ENCODE measurements at places on chromosomes 5 and 9.

DNA sequence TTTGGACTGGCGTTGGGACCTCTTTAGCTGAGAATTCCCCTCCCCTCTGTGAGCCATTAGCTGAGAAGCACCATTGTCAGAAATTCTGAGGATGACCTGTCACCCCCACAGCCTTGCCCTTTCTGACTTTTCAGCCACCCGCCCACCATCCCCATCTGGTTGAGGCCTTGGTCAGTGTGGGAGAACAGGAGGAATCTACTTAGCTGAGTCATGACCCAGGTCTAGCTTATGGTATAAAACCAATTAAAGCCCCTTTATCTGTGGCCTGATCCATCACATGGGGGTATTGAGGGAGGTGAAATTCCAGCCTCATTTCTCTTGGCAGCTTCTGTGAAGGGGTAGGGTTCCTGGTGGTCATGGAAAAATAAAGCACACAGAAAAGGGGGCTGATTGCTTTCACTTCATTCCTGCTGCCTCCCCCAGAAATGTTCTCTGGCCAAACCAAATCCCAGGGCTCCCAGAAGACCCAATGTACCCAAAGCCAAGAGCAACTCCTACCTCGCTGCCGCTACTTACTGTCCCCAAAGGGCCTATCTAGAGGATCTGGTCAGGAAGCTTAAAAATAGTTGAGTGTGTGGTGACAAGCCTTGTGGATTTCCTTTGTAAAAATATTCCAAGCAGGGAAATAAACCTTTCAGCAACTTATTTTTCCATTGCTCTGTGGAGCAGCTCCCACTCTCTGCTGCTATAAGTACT, 174.8 kb upstream of the TNC start:
- no peak for DNase-seq

- no peak for DNase-seq
Measured at GRCh38 chr5:150119421-150120061, 33.2 kb upstream of the CSF1R start.

DNA sequence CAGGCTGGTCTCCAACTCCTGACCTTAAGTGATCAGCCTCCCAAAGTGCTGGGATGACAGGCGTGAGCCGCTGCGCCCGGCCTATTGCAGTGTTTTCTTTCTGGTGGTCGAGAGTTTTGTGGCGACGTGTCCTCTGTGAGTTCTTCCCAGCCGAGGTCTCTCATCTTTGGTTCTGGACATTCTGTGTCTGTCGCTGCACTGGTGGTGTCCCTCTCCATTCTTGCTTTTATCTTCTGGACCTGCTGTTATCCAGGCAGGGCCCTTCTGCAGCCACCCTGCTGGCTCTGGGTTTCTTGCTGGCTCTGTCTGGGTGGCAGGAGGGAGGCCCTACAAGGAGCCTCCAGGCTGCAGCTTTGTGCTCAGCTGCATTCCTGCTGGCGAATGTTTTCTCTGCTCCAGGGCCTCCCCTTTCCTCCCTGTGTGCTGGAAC, 49.1 kb upstream of the EXOC3 start:
- DNase-seq, result no peak

- DNase-seq, result no peak
Measured at GRCh38 chr9:7533376-7534090, 266.0 kb downstream of the DMAC1 start.

GRCh38 chr5:115627295-115627865, 1.5 kb upstream of the TMED7 start:
- no peak for DNase-seq

DNA sequence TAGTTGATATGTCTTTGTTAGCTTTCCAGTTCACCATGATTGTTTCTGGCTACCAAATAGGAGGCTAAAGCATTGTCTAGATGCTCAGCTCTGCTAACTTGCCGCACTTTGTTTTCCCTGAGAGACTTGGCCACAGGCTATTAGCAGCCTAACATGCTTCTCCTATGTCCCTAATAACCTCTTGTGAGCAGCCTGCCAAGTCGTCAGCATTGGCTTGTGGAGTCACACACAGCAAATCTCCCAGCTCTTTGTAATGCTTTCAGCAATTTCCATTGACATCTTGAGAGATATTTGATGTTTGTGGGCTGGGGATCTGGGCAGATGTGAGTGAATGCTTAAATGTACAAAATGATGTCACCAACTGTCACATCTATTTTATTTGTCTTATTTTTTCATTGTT, 346.9 kb downstream of the KDM4C start:
- no peak for DNase-seq

DNA sequence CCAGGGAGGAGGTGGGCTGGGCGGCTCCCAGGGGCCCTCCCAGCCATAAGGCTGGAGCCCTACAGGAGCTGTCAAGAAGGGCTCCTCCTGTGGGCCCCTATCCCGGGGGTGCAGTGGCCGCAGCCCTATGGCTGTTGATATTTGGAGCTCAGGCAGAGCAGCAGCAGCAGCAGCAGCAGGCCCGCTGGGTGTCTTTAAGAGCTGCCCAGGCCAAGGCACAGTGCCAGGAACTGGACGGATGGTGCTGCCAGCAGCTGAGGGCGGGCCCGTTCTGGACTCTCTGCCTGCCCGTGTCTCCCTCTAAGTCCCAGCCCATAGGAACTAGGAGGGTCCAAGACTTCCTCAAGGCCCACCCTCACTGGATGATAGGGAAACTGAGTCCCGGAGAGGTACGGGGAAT, 3.6 kb downstream of the AK1 start:
- DNase-seq, result no peak

DNA sequence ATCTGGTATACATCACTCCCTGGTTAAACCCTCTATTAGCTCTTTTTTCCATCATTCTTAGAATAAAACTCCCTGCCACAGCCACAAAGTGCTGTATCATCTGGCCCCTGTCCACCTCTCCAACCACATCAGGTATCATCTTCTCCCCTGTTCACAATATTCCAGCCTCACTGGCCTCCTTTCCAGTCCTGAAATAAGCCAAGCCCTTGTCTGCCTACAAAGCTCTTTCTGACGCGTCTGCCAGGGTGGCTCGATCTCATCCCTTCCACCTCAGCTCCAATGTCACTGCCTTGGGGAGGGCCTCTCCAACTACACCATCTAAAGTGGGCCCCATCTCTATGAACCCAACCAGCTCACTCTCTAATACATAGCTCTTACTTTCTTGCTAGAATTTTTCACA, 21.5 kb downstream of the CDK5RAP2 start:
- DNase-seq, result no peak

DNA sequence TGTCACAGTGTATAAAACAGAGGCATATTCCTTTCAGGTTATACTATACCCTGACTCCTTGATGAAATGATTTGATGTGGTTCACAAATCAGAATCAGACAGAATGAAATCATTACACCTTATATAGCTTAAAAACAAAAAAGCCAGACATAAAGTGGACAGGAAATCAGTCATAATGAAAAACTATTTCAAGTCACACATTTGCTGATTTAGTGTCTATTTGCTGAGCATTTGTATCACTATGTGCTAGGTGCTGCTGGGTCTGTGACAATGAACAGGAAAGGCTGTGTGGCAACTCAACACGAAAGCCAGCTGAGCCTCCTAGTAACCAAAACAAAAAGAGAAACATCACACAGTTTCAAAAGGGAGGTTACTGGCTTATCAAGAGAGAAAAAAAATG, 194.0 kb downstream of the EFNA5 start:
- DNase-seq, result no peak

DNA sequence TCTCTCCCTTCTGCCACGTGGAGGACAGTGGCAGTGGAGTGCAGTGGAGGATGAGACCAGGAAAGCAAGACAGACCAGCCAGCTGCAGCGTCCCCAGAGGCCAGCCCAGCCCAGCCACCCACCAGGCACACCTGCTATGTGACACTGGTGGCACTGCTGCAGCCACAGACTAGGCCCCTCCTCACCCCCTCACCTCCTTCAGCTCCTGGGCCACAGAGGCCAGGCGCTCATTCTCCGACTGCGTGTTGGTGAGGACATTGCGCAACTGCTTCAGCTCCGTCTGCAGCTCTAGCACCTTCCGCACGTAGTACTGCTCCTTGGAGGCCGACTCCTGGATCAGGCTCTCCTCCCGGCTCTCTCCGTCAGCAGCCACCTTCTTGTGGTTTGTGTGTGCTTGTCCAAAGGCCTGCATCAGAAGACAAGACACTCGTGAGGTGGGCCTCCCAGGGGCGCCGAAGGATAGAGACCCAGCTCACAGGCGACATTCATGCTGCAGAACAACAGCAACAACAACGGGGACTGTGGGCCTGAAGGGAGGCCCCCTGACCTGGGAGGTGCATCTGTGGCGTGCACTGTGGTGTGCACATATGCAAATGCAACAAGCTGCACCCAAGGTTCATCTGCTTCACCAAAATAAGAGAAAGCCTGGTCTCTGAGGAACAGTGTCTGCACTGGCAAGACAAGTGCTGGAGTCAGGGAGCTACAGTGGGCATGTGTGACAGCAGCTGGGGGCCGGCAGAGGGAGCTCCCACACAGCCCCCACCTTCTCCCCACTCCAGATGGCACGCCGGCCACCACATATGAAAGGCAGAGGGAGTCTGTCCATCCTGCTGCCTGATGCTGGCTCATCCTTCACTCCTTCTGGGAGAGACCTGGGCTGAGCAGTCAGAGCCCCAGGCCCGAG, 35.5 kb downstream of the BICD2 start:
- DNase-seq, result no peak

GRCh38 chr5:114192108-114192507, 169.8 kb upstream of the KCNN2 start:
- DNase-seq, result no peak

All from iPS-NIHi11 (cell line).